ENCODE measurements at places on chromosomes 11 and 22.

GRCh38 chr22:39414886-39415285 is 15.3 kb downstream of the TAB1 start:
- DNase-seq = no peak

DNA sequence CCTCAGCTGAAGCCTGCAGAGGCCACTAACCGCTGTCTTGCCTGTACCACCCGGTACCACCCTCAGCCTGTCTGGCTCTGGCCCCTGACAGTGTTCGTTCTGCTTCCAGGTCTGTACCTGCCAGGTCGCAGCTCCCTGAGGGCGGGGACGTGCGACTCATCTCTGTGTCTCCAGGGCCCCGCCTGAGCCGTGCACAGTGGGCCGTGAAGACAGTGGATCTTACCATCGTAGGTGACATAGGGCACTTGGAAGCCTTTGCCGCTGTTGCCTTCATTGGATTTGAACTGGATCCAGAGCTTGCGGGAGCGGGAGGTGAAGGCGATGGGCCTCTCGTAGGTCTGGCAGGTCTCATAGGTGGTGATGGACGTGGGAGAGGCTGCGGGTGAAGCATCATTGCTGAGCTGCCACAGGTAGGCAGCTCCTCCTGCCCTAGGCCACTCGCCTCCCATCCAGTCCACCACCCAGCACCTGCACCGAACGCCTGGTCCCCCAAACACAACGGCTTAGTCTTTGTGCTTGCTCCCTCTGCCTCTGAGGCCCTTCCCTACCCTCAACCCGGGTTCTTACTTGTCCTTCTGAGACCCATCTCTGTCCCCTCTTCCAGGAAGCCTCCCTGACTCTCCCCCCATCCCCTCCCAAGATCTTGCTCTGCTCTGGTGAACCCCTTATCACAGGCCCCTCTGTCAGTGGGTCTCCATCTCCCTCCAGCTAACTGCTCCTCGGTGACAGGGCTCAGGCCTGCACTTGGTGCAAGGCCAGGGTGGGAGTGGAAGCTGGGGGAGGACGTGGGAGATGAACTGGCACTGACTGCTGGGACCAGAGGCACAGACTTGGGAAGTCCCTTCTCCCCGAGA is 21.1 kb upstream of the TTLL12 start:
- no peak for DNase-seq

GRCh38 chr11:79436919-79437277 is 3.9 kb downstream of the TENM4 start:
- peak; percentile 9 for DNase-seq

DNA sequence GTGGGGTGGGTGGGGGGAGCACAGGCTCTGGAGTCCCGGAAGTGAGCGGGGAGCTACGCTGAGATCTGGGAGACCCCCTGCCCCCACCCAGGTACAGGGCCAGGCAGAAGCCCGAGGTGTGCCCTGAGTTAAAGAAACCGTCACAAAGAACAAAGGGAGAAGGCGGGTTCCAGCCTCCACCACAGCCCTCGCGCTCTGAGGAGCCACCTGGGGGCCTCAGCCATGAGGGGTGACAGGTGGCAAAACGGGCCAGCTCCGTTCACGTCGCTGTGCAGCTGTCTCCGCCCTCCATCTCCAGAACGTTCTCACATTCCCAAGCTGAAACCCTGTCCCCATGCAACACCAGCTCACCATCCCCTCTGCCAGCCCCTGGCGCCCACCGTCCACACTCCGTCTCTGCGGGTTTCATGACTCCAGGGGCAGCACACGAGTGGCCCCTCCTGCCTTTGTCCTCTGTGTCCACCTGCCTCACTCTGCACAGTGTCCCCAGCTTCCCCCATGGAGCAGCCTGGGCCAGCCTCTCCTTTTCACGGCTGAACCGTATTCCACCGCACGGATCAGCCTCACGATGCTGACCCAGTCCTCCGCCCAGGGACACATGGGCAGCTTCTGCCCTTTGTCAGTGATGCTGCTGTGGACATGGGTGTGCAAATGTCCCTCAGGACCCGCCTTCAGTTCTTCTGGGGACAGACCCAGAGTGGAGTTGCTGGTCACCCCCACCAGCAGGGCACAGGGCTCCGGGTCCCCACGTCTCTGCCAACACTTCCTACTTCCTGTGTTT is 1.7 kb upstream of the MUC5B start:
- DNase-seq = no peak

- no peak for DNase-seq
Measured at GRCh38 chr22:27795053-27795452, 6.5 kb downstream of the MN1 start.

DNA sequence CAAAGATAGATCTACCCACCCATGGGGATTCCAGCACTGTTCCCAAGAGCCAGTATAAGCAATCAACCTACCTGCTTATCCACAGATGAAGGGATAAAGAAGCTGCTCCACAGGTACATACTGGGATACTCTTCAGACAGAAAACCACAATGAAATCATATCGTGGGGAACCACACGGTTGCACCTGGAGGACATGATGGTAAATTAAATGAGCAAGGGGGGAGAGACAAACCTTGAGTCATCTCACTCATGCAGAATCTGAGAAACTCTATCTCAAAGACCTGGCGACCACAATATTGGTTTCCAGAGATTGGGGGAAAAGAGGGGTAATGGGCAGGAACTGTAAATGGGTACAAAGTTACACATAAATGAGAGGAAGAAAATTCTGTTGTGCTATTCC is 14.5 kb downstream of the RGL4 start:
- no peak for DNase-seq

DNA sequence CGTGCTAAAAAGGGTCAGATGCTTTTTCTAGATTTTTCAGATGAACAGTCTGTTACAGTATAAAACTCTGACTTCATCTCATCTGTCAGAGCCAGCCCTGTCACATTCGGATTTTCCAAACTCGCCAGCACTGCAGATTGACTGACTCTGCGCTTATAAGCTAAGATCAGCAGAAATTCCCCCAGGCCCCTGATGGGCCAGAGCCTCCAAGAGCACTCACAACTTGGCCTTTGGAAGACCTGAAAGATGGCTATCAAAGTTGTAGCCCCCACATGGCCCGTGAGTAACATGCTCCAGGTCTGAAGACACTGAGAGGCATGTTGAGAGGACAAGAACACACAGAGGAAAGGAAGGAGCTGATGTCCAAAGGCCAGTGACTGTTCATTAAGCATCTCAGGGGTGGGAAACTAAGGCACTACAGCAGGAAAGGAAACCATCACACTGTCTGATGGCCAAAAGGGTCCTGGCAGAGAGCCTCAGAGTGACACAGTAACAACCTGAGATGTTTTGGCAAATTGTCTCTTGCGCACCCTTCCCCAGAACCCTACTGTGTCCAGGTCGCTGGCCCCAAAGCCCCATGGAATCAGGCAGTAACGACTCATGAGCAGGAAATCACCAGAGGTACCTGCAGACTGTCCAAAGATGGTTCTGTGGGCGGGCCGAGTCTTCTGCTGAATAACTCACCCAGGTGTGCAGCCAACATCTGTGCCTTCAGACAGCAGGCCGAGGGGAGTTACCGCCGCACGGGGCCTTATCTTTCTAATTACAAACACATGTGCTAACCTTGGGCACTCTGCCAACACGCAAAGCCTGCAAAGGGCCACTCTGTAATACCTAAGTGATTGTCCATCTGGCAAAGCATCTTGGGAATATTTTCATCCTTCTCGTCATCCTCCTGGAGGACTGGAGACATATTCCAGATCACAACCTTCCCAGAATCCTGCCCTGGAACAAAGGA is 23.6 kb downstream of the HIRA start:
- no peak for DNase-seq

DNA sequence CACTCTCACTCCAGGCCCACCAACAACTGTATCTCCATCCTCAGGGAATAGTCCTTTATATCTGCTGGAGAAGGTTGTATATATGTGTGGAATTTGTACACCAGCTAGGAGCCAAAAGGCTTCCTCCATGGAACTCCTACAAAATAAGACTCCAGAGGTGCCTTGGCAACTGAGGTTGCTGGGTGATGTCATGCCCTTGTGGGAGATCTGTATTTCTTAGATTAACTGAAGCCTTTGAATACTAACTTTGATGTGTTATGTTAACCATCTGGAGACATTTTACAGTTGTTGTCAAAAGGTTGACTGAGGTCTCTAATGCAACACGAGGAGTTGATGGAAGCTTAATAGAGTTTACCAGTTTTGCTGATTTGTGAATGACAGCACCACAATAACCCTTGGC is 139.5 kb upstream of the TTC12 start:
- DNase-seq = no peak

GRCh38 chr11:102733232-102733875 is 8.6 kb upstream of the MMP8 start:
- peak; percentile 62 for DNase-seq

- DNase-seq = no peak
Measured at GRCh38 chr11:124829986-124830385, 29.8 kb upstream of the MSANTD2 start.

DNA sequence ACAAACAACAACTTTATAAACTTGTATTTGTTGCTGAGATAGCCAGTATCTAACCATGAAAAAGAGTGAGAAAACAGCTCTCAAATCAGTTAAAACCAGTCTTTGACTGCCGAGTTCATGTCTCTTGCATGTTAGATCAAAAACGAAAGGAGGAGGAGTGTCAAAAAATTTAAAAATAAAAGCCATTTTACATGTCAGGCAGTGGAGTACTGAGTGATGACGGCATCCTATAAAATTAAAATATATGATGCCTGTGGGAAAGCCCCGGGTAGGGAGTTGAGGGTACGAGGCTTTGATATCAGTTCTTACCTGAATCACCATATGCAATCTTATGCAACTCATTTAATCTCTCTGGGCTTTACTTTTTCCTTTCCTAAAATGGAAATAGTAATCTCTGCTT is 117.3 kb downstream of the ETS1 start:
- DNase-seq = no peak

DNA sequence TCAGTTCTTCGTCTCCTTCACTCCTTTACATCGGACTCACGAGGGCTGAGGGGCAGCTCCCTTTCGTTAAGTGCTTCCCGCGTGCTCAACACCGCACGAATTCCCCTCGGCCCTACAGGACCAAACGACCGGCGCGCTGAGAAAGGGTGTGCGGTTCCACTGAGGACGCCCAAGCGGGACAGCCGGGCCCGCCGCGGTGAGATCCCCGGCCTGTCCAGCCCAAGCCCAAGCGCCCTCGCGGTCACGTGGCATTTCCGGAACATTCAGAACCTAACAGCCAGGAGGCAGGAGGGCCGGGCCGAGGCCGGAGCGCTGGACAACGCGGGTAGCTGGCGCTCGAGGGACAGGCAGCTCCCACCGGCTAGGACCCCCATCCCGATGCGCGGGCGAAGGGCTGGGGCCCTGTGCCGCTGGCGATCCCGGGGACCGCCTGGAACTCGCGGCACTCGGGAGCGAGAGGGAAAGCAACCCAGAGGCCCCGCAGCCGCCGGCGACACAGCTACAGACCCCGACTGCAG is 737 bp upstream of the STIP1 start:
- DNase-seq = no peak

GRCh38 chr11:125132596-125132995 is 21.2 kb upstream of the TMEM218 start:
- DNase-seq = no peak

GRCh38 chr11:77637345-77638165 is at the start of gene CLNS1A:
Gene CLNS1A (minus strand): TSS chr11:77637794. CDS start chr11:77637714, 80 bp downstream.
- DNase-seq = peak; percentile 95

DNA sequence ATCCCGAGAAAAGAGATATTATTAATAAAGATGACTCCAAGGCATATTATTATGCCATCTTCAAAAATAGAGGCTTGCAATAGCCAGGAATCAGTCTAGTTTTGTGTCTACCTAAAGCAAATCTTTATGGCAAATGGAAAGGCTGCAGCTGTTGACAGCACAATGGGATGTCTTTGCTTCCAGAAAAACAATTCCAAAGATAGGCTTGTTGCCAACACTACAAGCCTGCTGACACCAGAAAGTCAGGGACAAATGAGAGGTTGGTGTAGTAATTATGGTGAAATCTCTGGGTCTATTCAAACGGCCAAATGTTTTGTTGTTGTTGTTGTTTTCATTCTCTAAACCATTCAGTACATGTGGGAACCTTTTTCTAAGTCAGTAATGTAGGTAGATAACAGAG is 101.8 kb downstream of the LUZP2 start:
- no peak for DNase-seq

GRCh38 chr11:119852741-119853140 is 123.7 kb upstream of the NECTIN1 start:
- DNase-seq = no peak

- no peak for DNase-seq
Measured at GRCh38 chr11:2509481-2510001, 64.7 kb downstream of the KCNQ1 start.

DNA sequence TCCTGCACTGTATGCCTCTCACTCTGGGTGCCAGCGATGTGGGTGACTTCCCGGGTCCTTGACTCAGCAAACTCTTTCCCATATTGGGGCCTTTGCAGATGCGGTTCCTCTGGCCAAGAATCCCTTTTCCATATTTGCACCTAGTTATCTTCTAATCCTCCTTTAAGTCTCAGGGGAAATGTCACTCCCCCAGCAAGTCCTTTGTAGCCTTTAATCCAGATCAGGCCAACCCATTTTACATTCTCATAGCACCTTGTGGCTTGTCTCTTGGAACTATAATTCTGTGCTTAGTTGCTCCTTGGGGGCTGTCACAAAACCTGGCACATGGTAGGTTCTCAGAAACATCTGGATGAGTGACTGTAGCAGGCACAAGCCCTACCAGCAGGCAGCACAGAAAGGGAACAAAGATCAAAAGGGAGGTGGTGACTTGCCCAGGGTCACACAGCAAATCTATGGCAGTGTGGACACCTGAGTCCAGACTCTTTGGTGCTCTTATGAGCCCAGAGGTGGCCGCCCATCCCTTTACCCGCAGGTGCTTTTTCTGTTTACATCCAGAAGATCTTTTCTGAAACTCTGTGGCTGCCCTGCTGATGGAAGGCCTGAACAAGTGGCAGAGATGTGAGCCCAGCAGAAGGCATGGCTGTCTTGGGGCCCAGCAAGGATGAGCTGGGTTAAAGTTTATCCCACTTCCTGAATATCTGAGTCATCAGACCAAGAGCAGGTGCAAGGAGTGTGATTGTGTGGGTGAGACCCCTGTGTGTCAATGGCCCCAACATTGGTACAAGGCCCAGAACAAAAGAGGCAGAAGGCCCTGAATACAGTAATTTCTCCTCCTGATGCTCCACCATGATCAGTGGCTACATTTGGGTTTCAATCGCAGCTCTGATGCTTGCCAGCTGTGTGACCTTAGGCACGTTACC is 78.6 kb upstream of the GRK3 start:
- DNase-seq = no peak

DNA sequence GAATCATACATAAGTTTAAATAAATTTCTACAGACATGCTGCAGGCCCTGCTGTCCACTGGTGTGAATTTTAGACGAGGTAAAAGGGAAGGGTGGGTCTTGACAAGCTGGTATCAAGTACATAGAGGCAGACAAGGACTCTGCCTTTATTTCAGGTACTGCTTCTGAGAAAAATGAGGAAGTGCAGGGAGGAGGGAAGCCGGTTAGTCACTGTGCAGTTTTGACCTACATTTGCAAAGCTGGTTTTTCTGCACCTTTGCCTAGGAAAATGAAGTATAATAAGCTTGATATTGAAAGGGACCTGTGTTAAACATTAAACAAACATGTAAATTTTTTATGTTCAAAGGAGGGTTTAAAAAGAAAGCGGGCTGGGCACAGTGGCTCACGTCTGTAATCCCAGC is 24.6 kb downstream of the TMEM45B start:
- DNase-seq = peak; percentile 52
